ENCODE measurements at places on chromosomes 1 and 21.

DNA sequence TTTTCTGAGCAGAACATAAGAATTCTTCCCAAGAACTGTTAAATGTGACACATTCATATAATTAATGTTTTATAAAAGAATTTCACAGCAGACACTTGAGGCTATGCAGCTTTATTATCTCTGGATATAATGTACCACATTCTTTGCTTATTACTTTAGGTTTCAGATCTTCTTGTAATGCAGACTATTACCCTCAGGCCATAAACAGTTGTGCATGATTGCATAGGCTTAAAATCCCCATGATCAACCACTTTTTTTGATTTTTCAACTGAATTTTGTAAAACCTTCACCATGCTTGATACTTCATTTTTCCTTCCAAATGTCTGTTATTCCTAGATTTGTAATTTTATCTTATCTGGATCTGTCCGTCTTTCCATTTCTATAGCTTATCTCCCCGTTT lies 1355.7 kb downstream of the BRINP3 start:
- DNase-seq: no peak

DNA sequence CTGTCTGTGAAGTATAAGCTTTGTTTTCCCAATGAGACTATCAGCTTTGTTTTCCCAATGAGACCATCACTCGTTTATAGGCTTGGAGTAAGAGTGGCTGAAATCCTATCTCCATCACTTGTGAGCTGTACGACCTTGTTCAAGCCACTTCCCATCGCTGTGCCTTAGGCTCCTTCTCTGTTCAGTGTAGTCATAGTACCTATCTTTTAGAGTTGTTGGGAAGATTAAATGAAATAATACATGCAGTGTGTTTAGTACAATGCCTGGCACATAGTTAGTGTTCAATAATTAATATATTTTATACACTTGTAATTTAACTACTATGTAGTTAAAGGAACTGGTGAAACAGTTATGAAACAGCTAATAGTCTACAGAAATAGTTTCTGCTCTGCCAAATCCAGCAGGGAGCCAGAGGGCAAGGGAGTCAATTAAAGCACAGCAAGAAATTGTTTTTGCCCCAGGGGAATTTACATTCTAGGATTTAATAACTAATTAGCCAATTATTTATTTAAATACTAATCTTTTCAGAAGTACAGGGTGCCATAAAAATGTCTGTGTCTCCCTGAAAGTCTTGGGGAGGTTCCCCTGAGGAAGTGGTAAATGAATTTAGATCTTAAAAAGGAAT lies 139.3 kb upstream of the HMCN1 start:
- no peak for DNase-seq

DNA sequence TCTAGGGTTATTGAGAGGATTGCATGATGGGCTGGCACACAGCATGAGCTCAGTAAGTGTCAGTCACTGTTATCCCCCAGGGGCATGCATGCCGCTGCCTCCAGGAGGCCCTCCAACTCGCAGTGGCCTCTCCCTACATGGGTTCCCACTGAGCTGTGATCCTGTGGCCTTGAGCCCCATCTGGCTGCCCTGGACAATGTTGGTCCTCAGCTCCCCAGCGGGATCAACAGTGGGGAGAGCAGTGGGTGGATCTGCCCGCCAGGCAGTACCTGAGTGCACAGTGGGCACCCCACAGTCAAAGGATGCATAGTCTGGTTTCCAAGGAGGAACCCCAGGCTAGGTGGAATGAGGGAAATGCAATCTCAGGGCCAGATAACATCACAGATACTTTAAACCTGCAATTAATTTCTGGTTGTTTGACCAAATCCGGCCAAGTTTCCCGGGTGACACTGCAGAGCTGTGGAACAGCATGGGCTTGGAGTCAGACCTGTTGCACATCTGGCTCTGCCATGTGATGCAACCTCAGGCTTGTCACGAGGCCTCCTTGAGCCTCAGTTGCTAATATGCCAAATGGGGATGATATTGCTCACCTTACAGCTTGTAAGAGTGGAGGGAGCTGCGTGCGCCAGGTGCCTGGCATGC lies 9.3 kb downstream of the PADI3 start:
- DNase-seq: no peak

DNA sequence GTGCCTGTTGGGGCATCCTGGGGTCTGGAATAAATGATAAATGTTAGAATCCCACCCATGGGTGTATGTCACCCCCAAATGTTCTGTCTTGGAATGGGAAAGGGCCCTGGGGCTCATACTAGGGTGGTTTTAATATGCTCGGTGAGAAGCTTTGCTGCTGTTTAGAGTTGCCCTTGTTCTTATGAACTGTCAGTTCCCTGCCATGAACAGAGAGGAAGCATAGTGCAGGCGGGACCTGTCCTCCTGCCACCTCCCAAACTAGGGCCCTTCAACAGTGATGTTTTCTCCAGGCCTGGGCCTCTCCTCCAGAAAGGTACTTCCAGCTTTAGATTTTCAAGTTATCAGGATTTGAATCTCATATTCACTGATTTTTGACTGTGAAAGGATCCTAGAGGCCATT lies 80.7 kb upstream of the COA6 start:
- no peak for DNase-seq

DNA sequence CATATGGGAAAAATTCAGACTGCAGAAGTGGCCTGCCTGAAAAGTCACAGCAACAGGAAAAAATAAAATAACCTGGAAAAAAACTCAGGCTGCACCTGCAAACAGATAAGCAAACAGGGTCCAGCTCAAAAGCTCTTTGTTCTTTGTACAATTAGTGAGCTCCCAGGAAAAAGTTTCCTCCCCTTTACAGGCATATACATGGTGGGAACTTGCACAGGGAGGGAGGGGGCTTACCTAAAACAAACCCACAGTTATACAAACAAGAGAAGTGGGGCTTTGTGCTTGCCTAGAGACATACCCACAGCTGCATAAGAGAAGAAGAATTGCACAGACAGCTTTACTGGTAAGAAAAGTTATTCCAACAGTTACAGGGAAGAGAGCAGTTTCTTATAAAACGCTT lies 31.7 kb upstream of the COG2 start:
- DNase-seq: no peak

GRCh38 chr21:37266515-37267221 lies 466 bp downstream of the VPS26C start:
- DNase-seq: no peak

DNA sequence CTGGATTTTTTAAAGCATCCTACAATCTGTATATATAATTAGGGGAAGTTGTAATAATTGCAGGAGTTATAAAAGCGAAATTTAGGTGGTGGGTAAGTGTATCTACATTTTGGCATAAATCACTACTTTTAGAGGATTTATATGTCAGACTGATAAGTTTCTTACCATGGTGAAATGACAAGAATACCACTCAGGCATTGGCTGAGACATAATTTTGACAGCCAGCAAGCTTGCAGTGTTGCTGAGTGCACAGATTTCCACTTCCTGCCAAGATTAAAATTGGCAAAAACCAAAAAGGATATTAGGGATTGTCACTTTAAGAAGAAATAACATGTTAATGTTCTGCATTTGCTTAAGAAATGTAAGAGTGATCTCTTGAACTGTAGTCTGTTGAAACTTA lies 28.2 kb downstream of the NFIA start:
- no peak for DNase-seq

DNA sequence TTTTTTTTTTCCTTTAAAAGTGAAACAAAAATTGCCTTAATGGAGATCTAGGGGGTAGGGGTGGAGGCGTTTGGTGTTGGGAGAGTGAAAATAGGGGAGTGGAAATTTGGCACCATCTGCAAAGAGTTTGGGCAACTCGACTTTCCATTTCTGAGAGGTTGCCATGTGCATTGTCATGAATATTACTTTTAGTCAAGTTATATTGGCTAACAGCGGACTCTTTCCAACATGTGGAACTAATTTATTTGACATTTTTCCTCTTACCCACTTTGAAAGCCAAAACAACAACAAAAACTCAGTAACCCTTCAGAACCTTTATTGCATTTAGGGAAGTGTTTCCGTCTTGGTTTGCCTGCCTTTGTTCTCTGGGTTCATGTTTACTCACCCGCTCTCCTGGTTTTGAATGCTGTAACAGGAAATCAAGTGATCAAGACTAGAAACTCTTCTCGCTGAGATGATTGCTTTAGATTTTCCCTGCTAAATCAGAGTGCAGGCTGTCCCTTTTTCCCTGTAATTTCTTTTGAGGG lies 70.4 kb downstream of the CACHD1 start:
- peak; percentile 82 for DNase-seq

DNA sequence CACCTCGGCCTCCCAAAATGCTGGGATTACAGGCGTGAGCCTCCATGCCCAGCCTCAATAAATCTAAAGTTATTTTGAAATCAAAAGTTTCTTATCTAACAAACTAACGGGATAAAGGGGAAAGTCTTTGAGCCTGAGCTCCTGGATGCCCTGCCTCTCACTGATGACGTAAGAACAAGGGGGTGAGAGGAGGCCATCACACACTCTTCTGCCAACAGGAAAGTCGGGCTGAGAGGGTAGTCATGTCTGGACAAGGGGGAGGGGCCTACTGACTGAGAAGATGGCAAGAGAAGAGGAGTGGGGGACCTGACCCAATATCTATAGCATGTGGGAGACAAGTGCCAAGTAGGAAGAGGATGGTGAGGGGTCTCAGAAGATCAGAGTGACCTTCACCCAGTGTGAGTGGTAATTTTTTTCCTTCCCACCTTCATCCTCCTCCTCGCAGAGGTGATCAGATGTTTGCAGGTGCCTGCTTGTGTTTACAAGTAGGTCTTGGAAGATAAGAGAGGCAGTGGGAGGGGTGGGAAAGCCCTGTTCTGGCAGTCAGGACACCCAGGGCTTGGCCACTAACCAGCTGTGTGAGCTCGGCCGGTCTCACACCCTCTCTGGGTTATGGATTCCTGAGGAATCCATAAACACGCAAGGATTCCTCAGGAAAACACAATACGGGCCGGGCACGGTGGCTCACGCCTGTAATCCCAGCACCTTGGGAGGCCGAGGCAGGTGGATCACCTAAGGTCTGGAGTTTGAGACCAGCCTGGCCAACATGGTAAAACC lies 9.6 kb downstream of the UQCRHL start:
- DNase-seq: no peak

Measured in skin of body (tissue), 3 donors.